ENCODE measurements at places on chromosomes 1 and 21.
A peak's percentile ranks its signal among the peaks of the same experiment; 100 is the strongest.

DNA sequence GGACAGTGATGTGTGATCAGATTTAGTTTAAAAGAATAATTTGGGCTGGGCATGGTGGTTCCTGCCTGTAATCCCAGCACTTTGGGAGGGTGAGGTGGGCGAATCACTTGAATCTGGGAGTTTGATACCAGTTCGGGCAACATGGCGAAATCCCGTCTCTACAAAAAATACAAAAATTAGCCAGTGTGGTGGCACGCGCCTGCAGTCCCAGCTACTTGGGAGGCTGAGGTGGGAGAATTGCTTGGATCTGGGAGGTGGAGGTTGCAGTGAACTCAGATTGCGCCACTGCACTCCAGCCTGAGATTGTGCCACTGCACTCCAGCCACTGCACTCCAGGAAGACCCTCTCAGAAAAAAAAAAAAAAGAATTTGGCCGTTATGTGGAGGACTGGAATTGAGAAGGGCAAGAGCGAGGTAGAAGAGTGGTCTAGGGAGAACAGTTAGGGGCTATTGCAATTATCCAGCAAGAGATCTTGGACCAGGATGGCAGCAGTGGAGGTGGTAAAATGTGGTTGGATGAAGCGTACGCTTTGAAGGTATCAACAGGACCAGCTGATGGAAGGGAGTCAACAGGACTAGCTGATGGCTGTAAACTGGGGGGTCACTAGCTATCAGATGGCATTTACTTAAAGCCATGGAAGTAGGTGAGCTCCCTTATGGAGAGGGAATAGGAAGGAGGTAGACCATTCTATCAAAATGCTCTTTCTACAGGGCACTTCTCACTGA lies 9.6 kb downstream of the BTBD19 start:
- DNase-seq = no peak

DNA sequence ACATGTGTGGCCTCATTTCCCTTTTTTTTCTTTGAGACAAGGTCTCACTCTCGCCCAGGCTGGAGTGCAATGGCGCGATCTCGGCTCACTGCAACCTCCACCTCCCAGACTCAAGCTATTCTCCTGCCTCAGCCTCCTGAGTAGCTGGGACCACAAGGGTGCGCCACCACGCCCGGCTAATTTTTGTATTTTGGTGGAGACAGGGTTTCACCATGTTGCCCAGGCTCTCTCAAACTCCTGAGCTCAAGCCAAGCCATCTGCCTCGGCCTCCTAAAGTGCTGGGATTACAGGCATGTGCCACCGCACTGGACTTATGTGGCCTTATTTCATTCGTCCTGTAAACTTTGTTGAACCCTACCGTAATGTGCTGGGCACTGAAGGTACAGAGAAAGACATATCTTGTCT lies 569 bp upstream of the WARS2 start:
- DNase-seq = peak; percentile 31

DNA sequence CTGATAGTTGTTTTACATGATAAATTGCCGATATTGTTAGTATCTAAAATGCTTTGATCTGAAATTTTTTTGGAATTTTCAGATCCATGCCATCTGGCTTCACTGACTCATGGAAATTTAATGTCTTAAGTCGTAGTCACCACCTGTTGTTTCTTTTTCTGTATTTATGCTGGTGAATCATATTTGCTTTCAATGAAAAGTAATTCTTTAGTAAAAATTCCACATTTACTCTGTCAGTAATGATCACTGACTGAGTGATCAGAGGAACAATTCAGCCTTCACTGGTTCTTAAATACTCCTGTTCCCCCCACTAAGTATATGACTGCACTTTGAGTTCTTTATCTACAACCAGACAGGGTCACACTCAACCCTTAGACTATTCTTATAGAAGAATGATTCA lies 185.6 kb upstream of the NRIP1 start:
- DNase-seq = no peak

GRCh38 chr1:175823406-175823805 lies 80.0 kb upstream of the TNR start:
- no peak for DNase-seq

GRCh38 chr1:101313356-101313755 lies 76.5 kb downstream of the S1PR1 start:
- DNase-seq = no peak

All from NCI-H1436 treated with DMSO at 0.1 percent for 48 hours (cell line).